NCI-H187 treated with DMSO at 0.1 percent for 48 hours (cell line): ENCODE measurements at places on chromosomes 11 and 22.

- DNase-seq, result no peak
Measured at GRCh38 chr11:30453705-30454104, 130.8 kb downstream of the ARL14EP start.

DNA sequence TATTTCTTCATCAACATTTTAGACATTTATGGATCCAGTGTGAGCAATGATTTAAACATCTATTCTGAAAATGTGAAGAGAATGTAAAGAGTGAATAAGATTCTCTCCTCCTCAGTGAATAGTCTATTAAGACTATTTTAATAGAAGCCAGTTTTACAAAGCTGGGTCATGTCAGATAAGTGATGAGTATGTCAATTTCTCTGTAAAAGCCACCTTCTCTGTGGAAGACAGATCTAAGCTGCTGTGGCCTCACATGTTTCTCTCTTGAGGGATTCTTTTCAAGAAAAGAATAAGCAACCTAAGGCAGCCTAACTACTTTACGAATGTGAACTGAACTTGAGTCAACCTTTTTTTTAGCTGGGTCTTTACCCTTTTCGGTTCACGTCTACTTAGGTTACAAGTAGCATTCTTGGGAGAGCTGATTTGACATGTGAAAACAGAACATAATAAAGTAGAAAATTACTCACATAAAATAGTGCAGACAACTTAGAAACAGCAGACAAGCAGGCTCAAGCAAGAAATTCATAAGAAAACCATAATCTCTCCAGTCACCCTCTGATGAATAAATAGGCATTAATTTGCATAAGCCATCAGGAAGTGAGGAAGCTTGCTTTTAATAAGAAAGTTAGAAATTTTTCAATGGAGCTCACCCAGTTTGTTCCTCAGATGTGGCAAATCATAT, 9.9 kb downstream of the CTSC start:
- DNase-seq, result no peak

DNA sequence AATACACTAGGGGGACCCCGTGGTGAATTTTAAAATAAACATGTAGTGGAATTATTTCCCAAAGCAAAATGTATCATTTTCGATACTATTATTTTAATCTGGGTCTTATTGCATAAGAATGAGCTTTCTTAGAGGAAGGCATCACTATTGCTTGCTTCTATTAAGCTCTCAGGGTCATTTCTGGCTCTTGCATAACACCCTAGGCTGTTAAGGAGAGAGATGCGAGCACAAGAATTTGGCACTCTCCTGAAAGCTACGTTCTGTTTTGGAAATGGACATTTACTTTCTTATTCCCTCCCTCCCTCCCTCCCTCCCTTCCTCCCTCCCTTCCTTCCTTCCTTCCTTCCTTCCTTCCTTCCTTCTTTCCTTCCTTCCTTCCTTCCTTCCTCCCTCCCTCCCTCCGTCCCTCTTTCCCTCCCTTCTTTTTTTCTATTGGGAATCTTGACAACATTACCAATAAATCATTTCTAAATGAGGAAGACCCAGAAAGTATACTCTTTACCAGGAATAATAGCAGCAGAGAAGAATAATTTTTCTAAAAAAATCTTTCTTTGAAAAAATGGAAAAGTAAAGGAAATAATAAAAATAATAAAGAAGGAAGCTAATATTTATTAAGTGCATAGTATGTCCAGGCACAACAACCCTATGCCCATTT, 83.6 kb upstream of the BDNF start:
- DNase-seq, result no peak

DNA sequence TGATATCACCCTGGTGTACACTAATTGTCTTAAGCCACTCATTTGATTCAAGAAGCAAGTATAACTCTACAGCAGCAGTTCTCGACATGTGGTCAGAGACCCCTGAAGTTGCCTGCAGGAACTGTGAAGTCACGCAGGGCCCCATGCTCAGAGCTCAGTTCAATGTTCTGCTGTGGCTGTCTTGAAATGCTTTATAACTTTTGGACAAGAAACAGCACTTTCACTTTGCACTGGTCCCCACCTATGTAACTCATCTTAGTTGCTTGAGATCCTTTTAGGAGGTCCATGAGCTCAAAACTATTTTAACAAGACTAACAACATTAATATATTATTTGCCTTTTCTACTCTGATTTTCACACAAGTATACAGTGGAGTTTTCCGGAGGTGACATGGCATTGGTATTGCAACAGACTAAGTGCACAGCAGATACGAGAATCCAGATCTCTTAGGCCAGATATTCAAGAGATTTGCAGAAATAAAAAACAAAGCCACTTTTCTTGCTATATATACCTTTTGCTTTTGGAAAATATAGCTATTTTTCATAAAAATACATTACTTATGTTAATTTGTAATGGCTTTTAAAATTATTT, 64.8 kb downstream of the PRR5L start:
- no peak for DNase-seq

GRCh38 chr11:78299000-78299710, 110.4 kb downstream of the USP35 start:
- no peak for DNase-seq

GRCh38 chr22:42387631-42388030, 44.6 kb downstream of the NFAM1 start:
- DNase-seq, result no peak

- no peak for DNase-seq
Measured at GRCh38 chr22:31566484-31566883, 70.1 kb downstream of the SFI1 start.

DNA sequence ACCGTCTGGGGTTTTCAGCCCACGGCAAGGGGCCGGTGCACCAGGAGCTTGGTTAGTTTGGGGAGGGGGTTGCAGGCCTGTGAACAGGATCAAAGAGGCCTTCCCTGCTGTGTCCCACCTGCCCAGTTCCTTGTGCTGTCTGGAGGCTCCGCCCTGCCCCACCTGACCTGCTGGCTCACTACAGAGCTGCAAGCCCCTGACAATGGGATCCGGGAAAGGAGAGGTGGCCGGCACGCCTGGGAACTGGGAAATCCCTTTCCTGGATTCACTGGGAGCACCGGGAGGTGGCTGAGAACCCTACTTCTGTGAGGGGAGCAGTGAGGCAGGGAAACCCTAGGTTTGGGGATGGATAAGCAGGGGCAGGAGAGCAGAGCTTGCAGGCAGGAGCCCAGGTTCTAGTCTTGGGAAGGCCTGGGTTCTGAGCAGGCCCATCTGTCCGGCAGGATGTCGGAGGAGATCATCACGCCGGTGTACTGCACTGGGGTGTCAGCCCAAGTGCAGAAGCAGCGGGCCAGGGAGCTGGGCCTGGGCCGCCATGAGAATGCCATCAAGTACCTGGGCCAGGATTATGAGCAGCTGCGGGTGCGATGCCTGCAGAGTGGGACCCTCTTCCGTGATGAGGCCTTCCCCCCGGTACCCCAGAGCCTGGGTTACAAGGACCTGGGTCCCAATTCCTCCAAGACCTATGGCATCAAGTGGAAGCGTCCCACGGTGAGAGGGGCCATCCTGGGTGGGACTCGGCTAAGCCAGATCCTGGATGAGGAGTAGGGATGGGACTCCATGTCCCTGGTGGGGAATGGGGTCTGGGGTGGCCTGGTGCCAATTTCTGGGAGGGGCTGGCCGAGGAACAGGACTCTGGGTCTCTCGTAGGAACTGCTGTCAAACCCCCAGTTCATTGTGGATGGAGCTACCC, 786 bp downstream of the CAPN1 start:
- DNase-seq, result no peak

DNA sequence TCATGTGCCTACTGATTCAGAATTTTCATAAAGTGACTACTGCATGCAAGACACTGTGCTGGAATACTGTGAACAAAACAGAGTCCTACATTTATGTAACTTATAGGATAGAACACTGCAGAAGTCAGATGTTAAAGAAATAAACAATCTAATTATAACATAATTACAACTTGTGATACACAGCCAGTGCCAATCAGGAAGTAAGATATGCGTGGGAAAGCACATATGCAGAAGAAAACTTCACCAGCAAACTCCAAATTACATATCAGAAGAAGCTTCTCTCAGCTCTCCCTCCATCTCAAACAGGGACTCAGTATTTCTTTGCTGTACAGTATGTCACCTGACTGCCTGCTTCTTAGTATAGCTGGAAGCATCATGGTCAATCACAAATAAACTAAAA, 37.4 kb downstream of the PAK1 start:
- no peak for DNase-seq

- no peak for DNase-seq
Measured at GRCh38 chr11:12100841-12101242, 9.5 kb upstream of the MICAL2 start.

DNA sequence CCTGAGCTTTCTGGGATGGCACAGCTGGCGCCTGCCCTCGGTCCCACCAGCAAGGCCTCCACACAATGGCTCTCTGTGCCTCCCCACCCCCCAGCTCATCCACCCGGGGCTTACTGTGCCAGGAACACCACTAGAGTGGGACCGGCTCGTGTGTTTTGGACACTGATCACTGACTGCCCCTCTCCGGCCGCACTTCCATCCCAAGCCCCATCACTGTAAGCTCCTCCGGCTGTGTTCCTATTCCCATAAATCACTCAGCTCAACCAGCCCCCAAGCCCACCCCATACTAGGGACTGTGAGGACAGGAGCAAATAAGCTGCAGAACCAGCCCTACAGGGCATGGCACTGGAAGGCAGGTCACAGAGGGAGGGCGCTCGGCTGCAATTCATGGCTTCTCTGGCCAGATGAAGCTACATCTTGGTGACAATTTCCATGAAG, 7.3 kb downstream of the APBB1 start:
- no peak for DNase-seq
